Nasal cavity respiratory epithelium epithelial cell of viscerocranial mucosa (primary cell): ENCODE measurements at places on chromosomes 11 and 22. TPM values are rescaled to one million over a fixed set of nuclear protein-coding genes. Genes with fewer than 3 reads are reported as not detected.

The ISX gene
- total RNA-seq: not detected in 2 replicates

The BATF2 gene
- total RNA-seq: 0.34 and 0.57 TPM in 2 replicates

The PIK3IP1 gene
- 6.8 and 25.0 TPM in 2 replicates for total RNA-seq

The OR52E4 gene
- not detected in 2 replicates for total RNA-seq

The NTM gene
- total RNA-seq: 1.4 and 3.5 TPM in 2 replicates

The PRR5L gene
- total RNA-seq: 6.2 and 19.1 TPM in 2 replicates

The STX5 gene
- 29.7 and 47.2 TPM in 2 replicates for total RNA-seq

The NRIP3 gene
- 1.00 and 3.8 TPM in 2 replicates for total RNA-seq

The KRTAP5-2 gene
- total RNA-seq: not detected in 2 replicates

The MICAL2 gene
- total RNA-seq: 137 and 164 TPM in 2 replicates

The SCGB1D2 gene
- not detected in 2 replicates for total RNA-seq

The SYT9 gene
- not detected in 2 replicates for total RNA-seq

The IFITM1 gene
- total RNA-seq: 5.9 and 7.9 TPM in 2 replicates

The TPH1 gene
- under 0.01 and 0.07 TPM in 2 replicates for total RNA-seq

The KRTAP5-9 gene
- not detected in 2 replicates for total RNA-seq

The BEST1 gene
- total RNA-seq: 2.3 and 2.4 TPM in 2 replicates

The GPR152 gene
- not detected in 2 replicates for total RNA-seq
